HAP-1 (cell line): ENCODE measurements at places on chromosomes 3 and 15.

- DNase-seq = no peak
These were observed 192.4 kb upstream of the DPH6 start for GRCh38 chr15:35738370-35738769.

DNA sequence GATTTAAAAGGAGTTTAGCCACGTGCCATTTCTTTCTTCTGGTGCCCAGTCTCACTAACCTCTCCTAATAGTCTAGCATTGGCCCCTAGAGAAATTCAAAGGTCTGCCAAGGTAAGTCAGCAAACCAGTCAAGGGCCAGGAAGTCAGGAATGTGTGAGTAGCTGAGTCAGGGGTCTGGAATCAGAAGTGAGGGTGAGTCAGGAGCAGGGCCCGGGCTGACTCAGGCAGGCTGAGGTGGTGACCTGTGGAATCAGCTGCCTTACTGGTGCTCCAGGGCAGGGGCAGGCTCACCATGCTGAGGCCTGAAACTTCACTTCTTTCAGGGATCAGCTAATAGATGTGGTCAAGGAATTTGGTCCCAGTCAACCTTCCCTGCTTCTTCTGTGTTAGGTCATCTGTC, 105.8 kb upstream of the MYZAP start:
- no peak for DNase-seq

GRCh38 chr3:182717216-182717615, 76.1 kb upstream of the ATP11B start:
- no peak for DNase-seq

DNA sequence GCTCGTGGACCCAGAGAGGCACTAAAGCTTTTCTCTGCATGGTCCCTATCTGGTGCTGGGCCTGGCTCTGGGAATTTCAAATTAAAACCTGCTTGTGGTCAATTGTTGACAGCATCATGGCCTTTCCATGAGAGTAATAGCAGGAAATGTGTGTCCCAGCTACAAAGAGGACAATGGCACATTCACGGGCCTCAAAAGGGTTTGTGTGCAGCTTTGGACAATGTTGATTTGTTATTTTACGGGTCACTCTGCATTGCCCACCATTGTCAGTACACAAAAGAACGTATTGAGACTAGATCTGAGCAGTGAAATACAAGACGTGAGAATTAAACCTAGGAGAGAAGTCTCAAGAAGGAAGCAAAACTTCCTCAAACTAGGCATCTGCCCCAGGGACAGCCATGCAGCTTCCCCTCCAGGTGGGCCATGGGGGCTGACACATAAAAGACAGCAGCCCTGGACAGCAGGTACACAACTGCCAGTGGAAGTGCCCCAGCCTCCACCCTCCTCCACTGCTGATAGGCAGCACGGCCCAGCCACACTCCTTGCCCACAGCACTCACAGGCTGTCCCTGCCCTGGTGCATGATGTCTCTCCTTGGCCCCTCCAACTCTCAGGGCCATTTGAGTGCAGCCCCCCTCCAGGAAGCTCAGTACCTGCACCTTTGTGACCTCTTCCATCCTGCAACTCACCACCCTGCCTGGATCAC, 15.9 kb upstream of the LTF start:
- DNase-seq = no peak

- peak; percentile 26 for DNase-seq
These were observed 524.8 kb downstream of the TUSC7 start for GRCh38 chr3:117234331-117234730.

DNA sequence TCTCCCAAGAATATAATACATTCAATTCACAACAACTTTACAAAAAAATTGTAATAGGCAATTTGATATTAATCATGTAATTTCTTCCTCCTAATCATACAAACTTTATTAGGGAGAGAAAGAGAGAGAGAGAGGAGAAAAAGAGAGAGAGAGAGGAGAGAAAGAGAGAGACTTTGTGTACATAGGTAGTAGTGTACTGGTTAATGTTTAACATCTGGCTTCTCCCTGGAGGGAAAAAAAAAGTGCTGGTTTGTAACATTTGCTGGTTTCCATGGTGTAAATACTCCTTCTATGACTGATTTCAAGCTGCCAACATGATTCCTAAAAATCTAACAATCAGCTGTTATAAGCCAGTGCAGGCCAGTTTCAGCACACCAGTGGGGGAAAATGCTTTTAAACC, 98.0 kb upstream of the ARHGEF26 start:
- no peak for DNase-seq

DNA sequence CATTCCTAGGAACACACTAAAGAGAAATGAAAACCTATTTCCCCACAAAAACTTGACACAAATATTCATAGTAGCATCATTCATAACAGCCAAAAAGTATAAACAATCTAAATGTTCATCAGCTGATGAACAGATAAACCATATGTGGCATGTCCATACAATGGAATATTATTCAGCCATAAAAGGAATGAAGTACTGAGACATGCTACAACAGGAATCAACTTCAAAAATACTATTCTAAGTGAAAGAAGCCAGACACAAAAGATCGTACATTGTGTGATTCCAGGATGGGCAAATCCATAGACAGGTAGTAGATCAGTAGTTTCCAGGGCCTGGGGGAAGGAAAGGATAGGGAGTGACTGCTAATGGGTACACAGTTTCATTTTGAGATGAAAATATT, 118.0 kb downstream of the GSK3B start:
- no peak for DNase-seq

DNA sequence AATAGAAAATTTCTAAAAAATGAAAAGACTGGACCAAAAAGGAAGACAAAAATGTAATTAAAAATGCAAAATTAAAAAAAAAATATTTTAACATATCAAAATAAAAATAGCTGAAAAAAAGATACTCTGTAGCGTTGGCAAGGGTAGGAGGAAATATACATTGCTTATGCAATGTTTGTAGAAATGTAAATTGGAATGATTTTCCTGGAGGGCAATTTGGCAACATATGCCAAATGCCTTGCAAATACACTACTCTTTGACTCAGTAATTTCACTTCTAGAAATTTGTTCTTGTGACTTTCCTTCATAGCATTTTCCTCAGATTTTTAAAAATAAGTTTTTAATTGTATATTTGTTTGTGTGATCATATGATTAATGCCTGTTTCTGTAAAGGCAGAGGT, 296.6 kb downstream of the ZNF621 start:
- no peak for DNase-seq

GRCh38 chr3:98777801-98778220, 14.7 kb downstream of the ST3GAL6 start:
- DNase-seq = no peak

GRCh38 chr3:140166861-140167599, 232.0 kb downstream of the CLSTN2 start:
- DNase-seq = no peak

DNA sequence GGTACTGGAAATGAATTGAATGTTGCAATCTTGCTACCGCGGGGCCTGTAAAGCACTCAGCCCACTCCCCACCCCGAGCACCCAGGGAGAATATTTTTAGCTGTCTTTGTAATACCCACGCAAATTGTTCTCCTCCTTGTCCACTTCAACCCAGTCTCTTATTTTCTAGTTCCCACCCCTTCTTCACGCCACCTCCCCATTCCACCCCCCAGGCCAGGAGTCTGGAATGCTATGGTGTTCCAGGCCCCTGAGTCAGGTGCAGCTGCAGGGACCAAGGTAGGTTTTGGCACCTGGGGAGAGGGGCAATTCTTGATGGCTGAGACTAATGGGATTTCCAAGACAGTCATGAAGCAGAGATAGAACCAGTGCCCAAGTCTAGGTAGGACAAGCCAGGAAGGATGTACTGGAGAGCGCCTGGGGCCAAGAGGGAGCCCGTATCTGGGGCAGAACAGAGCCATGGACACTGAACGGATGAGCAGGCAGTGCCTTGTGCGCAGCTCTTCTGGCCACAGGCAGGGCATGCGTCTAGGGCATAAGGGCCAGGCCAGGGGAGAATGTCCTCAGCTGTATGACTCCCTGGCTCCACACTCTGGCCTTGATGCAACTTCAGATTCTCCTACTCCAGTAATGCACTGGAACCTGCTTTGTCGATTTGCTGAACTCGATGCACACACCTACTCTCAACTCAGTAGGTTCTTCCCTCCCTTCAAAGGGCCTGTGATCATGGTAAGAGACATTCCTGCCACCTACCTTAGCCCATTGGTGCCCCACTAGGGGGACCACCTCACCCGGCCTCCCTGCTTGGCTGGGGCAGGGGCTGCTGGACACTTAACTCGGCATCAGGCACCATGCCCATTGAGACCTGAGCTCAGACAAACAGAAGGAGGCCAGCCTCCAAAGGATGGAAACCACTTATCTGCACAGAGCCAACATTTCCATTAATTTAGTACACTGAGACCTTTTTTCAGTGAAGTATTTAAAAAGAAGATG, 34.6 kb upstream of the MAGEF1 start:
- no peak for DNase-seq

DNA sequence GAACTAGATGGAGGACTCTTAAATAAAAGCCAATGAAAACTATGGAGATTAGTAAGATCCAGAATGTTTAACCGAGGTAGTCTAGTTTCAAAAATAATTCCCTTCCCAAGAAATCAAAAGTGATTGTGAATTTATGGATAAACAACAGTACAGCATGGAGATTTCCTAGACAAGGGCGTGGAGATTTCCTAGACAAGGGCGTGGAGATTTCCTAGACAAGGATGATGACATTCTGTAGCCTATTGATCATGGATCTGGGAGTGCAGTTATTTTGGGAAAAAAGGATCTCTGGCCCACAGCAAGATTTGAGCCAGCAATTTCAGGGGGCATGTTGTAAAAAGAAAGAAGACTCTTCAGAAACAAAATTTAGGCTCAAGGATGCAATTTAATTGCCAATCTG, 175.3 kb downstream of the RAP2B start:
- no peak for DNase-seq

GRCh38 chr15:37044915-37045648, 55.3 kb downstream of the MEIS2 start:
- DNase-seq = no peak

GRCh38 chr15:80758130-80758745, 20.9 kb upstream of the CEMIP start:
- no peak for DNase-seq

- DNase-seq = no peak
These were observed 18.7 kb downstream of the TMEM43 start for GRCh38 chr3:14143271-14144225.

DNA sequence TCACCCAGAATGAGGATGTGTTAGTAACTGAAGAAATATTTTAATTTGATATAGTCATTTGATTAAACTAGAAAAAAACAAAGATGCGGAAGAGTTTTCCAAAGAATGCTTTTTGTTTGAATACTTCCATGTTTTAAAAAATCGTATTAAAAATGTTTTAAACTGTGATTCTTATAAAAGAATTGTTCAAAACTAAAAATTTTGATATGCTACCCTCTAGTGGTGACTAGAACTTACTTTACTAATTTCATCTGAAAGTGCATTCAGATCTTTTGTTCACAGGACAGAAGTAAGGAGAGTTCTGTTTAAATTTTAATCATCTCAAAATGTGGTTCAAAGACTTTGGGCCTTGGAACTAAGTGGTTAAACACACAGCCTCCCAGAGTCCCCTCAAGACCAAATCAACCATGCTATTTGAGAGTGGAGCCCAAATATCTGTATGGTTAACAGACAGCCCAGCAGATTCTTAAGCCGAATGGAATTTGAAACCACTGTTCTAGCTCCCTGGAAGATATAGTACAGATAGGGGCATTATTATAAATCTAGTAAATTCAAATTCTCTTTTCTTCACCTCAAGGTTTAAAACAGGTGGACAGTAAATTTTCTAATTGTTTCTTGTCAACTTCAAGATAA, 45.2 kb upstream of the SYNPR start:
- no peak for DNase-seq

- DNase-seq = no peak
These were observed 86.5 kb downstream of the TBC1D2B start for GRCh38 chr15:77991029-77991406.

GRCh38 chr3:172107403-172107802, 68.0 kb downstream of the FNDC3B start:
- DNase-seq = no peak

- no peak for DNase-seq
These were observed 9.0 kb upstream of the CD47 start for GRCh38 chr3:108099679-108100428.

GRCh38 chr3:15557511-15557946, 36.0 kb upstream of the COLQ start:
- DNase-seq = peak; percentile 35

DNA sequence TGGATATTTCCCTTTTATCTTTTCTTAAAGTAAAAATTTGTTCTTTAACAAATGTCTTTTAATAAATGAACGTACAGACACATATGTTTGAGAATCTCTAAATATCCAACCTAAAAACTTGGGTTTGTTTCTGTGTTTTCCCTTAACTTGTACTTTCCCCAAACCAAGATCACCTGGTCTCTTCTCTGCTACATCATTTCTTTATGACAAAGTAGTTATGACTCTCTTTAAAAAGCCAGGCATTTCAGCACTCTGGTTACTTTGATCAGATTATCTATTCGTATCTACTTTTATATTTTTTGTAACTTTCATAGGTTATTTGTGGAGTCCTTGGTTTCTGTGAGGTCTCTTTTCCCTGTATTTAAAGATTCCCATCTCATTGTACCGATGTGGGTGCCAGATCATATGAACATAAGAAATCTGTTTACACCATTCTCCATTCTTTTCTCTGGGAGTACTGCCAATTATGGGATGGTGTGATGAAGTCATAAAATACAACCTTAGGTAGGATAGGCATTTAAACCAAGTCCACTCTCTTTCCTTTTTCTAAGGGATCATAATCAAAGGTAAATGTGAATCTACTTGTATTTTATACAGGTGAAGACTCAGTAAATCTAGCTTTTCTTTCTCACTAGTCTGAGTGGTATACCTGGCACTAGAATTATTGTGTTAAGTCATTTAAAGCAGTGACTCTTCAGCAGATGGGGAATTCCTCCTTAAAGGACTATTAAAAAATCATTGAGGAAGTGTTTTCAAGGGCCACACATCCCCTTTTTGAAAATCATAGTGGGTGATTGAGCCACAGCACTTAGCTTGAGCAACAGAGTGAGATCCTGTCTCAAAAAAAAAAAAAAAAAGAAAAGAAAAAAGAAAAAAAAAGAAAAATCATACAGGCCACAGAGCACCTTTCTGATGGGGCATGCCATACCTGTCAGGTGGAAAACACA, 12.4 kb upstream of the NFKBIZ start:
- no peak for DNase-seq

DNA sequence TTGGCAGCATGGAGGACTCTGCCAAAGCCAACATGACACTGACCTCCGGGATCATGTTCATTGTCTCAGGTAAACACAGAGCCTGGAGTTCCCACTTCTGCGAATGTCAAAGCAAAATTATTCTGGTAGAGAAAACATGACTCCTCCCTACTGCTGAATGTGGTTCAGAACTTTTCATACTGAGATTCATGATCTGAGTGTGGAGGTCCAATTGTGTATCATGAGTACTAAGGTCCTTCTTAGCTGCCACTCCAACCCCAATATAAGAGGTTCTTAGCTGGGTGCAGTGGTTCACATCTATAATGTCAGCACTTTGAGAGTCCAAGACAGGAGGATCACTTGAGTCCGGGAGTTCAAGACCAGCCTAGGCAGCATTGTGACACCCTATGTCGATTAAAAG, 13.8 kb downstream of the CLDN18 start:
- DNase-seq = no peak

- DNase-seq = no peak
These were observed 583.9 kb downstream of the NTRK3 start for GRCh38 chr15:87672309-87673288.
